Natural killer cell (primary cell): ENCODE measurements at places on chromosomes 6 and 20. TPM values are rescaled to one million over a fixed set of nuclear protein-coding genes. Genes with fewer than 3 reads are reported as not detected.

The JPH2 gene
- total RNA-seq: not detected

DNA sequence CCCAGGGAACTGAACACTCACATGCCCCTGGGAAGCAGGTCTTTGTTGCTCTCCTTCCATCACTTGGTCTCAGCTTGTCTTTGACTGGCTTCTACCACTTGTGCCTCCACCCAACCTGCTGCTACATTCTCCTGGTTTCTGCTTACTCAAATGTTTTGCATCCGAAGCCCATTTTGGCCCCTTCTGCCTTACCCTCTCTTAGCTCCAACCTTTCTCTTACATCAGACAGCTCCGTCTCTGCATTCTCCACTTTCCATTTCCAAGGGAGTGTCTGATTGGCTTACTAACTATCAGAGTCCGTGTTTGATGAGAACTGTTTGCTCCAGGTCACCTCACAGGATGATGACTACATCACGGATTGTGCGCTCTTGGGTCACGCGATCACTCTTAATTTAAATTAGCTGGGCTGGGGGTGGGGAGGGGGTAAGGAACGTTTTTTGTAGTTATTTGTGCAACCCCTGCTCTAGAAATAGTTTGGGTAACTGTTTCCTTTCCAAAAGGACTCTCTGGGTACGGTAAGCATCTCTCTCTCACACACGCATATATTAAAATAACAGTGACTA is 844 bp upstream of the ABRACL start:
- DNase-seq: no peak

The CCM2L gene
- not detected for total RNA-seq

The GABRR1 gene
- not detected for total RNA-seq

The ERVFRD-1 gene
- not detected for total RNA-seq

- DNase-seq: no peak
Measured at GRCh38 chr20:49579874-49580812, 12.2 kb upstream of the PTGIS start.

GRCh38 chr6:33949877-33950435 is 146.2 kb upstream of the MLN start:
- no peak for DNase-seq

DNA sequence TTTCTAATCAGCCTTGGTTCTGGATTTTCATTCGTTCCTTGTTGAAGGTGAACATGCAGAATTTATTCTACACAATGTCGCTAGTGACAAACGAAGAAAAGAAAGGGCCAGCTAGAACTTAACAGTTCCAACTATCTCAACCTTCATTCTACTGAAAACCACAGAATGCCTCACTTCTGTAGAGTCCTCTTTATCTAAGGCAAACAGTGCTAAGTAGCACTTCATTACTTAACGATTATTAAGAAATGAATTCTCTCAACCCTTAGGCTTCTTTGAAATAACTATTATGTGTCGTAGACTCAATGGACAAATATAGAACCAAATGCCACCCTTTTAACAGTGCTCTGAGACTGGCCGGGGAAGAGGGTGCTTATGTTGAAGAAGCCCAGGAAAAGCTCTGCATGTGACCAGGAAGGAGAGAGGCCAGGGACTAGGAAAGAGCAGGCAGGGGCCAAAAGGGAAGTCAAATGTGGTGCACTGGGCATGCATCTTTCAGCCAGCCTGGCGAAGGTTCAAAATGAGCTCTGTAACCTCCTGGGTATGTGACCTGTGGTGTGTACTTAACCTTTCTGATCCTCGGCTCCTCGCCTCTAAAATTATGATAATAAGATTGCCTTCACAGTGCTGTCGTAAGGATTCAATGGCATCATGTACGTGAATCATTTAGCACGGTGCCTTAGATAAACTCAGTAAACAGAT is 55.4 kb upstream of the BMP2 start:
- DNase-seq: no peak

DNA sequence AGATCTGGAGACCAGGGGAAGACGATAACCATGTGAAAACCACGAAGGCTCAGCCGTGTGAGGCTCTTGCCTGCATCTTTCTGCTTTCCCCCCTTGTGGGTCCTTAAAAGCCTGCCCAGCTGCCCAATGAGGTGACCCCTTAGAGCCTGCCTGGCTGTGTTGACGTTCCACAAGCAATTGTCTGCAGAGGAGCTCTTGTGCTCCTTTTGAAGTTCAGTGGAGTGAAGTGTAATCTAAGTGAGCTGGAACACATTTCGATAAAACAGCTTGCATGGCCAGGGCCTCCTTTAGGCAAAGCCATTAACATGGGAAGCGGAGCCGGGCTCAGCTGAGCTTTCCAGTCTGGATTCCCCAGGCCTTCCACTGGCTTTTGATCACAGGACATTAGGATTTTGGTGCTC is 27.3 kb upstream of the TCP11 start:
- DNase-seq: no peak

DNA sequence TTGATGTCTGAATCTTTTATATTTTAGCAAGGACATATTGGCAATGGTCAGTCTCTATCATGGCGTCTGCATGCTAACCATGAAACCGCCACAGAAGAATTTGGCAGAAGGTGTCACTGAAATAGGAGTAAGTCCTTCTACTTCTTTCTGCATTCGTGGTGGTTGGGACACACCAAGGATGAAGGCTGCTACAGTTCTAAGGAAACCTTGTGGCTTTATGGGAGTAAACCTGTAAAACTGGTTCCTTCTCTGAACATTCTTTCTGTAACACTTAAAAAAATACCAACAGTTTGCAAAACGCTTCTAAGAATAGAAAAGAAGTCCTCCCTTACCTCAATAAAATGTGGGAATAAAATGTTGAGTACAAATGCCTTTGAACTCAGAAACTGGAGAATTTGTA is 195.3 kb downstream of the SLC24A3 start:
- no peak for DNase-seq

The STK35 gene
- 24.5 TPM for total RNA-seq

DNA sequence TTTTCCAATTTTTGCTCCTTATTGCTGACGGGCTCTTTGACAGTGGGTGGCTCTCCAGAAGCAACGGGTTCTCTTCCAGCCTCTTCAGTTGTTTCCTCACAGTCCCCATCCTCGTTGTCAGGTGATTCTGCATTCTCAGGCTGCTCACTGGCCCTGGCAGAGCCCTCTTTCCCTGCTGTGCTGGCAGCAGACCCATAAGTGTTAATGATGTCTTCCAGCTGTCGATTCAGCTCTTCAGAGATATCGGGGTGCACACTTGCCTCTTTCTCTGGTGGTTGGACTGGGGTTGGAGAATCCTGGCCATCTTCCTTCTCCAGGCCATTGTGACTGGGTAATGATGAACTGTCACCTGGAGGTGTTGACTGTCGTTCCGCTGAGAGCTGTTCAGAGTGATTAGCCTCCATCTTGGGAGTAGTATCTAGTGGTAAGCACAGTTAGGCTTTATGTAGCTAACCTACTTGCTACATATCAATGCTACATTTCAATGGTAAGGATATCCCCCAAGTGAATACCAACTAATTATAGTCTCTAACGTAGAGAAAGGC is 3.2 kb downstream of the TXLNB start:
- DNase-seq: no peak

The ZBTB2 gene
- total RNA-seq: 29.9 TPM

The RBBP8NL gene
- total RNA-seq: not detected

The RFX6 gene
- total RNA-seq: not detected

DNA sequence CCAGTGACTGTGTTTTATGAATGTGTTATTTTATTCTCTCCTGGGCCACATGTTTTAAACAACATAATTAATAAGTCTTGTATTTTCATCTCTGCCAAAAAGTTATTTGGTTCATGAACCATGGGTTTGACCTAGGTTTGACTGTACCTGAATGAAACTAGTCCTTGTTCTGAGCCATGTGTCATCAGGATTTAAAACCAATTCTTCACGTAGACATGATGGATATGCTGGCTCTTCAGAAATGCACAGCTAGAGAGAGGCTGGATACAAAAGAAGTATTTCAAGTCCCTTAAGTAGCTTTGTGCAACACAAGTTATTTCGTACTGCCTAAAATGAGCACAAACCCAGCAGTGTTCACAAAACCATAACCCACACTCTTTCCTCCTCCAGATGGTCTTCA is 116.1 kb downstream of the IBTK start:
- DNase-seq: no peak

DNA sequence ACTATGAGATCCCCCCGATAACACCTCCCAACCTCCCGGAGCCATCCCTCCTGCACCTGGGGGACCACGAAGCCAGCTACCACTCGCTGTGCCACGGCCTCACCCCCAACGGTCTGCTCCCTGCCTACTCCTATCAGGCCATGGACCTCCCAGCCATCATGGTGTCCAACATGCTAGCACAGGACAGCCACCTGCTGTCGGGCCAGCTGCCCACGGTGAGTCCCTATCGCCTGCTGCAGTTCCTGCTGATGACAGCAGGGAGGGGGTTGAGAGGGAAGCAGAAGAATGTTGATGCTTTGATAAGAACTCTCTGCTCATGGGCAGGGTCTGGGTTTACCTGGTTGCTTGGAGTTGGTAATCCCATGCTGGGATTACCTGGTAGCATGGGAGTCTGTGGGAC is 91.9 kb downstream of the TOX2 start:
- DNase-seq: no peak

GRCh38 chr6:36627801-36628246 is 33.7 kb downstream of the SRSF3 start:
- DNase-seq: no peak

GRCh38 chr20:36975099-36975818 is 23.8 kb upstream of the SAMHD1 start:
- DNase-seq: no peak

DNA sequence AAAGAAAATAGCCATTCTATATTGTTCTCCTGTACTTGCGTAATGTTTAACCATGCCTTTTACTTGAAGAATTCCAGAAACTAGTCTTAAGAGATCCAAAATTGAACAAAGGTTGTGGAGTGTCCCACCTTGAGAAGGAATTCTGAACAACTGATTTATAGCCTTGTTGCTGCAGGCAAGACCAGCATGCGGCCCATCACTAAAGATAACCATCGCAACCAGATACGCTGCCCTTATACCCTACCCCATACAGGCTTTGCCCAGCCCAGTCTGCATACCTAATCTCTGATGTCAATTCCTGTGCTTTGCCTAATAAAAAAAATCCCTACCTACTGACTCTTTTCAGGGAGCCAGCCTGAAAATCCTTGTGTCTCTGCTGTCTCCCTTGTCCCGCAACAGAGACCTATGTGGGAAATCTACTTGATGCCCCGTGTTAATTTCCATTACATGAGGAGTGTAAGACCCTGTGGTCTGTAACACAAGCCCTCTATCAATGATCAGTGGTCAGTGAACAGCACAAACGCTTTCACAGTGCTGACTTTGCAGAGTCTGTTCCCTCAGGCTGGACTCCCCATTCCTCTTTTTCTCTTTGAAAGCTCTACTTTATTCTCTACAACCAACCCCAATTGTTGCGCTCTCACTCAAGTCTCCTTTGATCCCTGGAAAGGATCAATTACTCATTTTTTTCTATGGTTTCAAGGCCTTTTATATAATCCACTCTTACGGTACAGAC is 125.7 kb upstream of the BTBD3 start:
- no peak for DNase-seq

The BMP7 gene
- not detected for total RNA-seq

GRCh38 chr6:26420688-26421171 is 18.7 kb downstream of the BTN3A1 start:
- no peak for DNase-seq

The ESR1 gene
- 0.64 TPM for total RNA-seq

DNA sequence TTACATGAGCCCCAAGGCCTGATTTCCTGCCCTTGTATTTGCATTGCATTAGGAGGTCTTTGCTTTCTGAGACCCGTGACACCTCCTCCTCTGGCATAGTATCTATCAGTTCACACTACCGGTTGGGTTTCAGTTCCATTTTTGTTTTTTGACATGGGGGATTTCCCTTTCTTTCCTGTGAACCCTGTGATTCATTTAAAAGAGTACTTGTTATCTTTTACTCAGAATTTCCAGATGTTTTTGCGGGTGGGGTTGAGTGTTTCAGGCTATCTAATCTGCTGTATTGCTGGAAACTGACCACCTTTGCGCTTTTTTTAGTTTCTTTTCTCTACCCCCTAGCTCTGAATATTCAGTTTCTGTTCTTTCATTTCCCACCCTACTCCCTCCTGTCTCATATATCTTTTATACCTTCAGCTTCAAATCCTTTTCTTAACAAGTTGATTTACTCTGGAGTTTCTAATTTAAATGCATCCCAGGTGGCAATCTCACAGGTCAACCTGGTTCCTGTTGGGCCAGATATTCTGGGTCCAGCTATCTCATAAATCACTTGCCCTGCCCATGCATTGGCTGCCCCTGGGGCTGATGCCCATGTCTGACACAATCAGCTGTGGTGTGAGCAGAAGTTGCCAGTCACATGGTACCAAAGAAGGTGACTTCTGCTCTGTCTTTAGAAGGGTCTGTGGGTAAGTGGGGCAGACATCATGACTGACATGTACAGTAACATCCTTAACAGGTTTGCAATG is 14.3 kb upstream of the NCOA3 start:
- peak; percentile 53 for DNase-seq

GRCh38 chr20:61349447-61350165 is 97.5 kb downstream of the CDH4 start:
- no peak for DNase-seq

- DNase-seq: no peak
Measured at GRCh38 chr20:47921408-47921807, 136.1 kb upstream of the SULF2 start.

- peak; percentile 24 for DNase-seq
Measured at GRCh38 chr6:34315780-34316179, 67.0 kb upstream of the SMIM29 start.

DNA sequence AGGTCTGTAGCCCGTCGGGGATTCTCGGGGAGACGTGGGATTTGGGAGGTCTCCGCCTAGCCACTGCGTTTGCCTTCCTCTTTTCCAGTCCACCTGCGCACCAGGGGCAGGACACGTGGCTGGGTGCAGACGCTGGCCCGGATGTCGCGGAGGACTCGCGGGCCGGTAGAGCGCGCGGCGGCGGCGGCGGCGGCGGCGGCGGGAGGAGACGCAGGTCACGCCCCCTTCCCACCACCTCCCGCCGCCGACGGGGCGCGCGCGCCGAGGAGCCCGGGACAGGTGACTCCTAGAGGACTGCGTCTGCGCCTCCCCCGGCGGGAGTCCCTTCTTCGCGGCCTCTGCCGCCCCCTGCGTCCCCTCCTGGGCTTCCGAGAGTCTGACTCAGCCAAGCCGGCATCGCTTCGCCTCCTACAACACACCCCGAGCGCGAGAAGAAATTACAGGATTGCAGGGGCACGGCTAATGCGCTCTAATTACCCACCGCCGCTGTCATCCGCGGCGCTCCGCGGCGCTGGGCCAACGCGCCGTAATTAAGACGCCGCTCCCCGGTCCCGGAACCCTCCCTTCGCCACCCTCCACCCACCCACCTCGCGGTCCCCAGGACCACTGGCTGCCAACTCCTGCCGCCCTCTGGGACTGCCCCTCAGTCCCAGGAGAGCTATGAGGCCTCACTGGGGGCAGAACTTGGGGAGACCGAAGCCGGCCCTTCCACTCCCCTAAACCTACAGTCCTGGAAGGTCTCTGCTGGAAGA is 124.5 kb downstream of the MRPL14 start:
- DNase-seq: peak; percentile 65

The GRM4 gene
- not detected for total RNA-seq

- no peak for DNase-seq
Measured at GRCh38 chr6:75608956-75609533, 7.4 kb downstream of the SENP6 start.
